ENCODE measurements at places on chromosomes 3 and 15. TPM values are rescaled to one million over a fixed set of nuclear protein-coding genes. Genes with fewer than 3 reads are reported as not detected.

Gene ACTRT3
- polyA plus RNA-seq, result 1.5 TPM

Gene GOLGA8K
- polyA plus RNA-seq, result 0.07 TPM

Gene ST8SIA2
- not detected for polyA plus RNA-seq

Gene DPPA2
- polyA plus RNA-seq, result not detected

Gene IL5RA
- not detected for polyA plus RNA-seq

Gene SCAANT1
- polyA plus RNA-seq, result not detected

Gene LINGO1
- 0.28 TPM for polyA plus RNA-seq

Gene TMEM108
- polyA plus RNA-seq, result 8.1 TPM

Gene TRIP4
- polyA plus RNA-seq, result 10.4 TPM

Gene EFHB
- polyA plus RNA-seq, result 0.07 TPM

Gene NEDD4
- 36.2 TPM for polyA plus RNA-seq

Gene CPOX
- polyA plus RNA-seq, result 5.8 TPM

Gene KLF15
- polyA plus RNA-seq, result 44.0 TPM

Gene BHLHE40
- polyA plus RNA-seq, result 16.7 TPM

Gene PLSCR5
- not detected for polyA plus RNA-seq

Gene ESYT3
- polyA plus RNA-seq, result 3.5 TPM

Gene C3orf80
- 0.04 TPM for polyA plus RNA-seq

Gene CLDN16
- not detected for polyA plus RNA-seq

Gene PARP15
- 0.25 TPM for polyA plus RNA-seq

Gene ADAMTS9
- 11.2 TPM for polyA plus RNA-seq

Gene SLC24A5
- polyA plus RNA-seq, result not detected

Gene PLSCR2
- not detected for polyA plus RNA-seq

Gene FBXW12
- polyA plus RNA-seq, result not detected

Gene ZBBX
- polyA plus RNA-seq, result not detected

Gene TKT
- 25.6 TPM for polyA plus RNA-seq

Gene CFAP100
- polyA plus RNA-seq, result not detected

Gene RGMA
- 187 TPM for polyA plus RNA-seq

Gene WWTR1
- 6.7 TPM for polyA plus RNA-seq

Gene NPAP1
- polyA plus RNA-seq, result not detected

Gene HTR3E
- polyA plus RNA-seq, result not detected

Gene NUP210
- polyA plus RNA-seq, result 0.66 TPM

Gene LDHAL6B
- polyA plus RNA-seq, result 0.06 TPM

Gene MOBP
- polyA plus RNA-seq, result 0.09 TPM

Gene EXD1
- polyA plus RNA-seq, result not detected

Data from psoas muscle (tissue), 8 donors.